Stimulated activated CD8-positive, alpha-beta memory T cell treated with anti-CD3 and anti-CD28 coated beads, Interleukin-7, amount 100 ng/mL, for 1 hour (primary cell): ENCODE measurements at places on chromosomes 16 and 17.

DNA sequence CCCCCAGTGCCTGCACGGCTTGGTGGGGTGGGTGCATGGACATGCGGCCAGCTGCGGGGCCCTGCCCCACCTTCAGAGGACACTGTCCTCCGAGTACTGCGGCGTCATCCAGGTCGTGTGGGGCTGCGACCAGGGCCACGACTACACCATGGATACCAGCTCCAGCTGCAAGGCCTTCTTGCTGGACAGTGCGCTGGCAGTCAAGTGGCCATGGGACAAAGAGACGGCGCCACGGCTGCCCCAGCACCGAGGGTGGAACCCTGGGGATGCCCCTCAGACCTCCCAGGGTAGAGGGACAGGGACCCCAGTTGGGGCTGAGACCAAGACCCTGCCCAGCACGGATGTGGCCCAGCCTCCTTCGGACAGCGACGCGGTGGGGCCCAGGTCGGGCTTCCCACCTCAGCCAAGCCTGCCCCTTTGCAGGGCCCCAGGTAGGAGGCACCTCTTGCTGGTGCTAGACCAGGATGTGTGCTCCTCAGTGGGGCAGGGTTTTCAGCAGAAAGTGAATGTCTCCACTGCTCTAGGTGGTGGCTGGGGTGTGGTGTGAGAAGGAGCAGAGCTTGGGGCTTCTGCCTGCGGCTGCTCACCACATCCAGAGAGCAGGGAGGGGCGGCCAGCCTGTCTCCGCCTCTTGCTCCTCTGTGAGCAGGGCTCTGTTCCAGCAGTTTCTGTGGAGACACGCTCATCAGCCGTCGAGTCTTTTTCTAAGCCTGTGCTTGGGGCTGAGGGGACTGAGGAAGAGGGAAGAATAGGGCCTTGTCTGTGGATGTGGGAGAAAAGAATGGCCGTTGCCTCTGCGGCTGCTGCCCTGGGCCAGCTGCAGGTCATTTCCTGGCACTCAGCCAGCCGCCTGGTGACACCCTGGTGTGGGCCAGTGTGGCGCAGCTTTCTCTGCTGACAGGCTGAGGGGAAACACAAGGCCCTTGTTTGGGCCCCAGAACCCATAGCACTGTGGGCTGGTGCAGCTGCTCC is 2.2 kb downstream of the ZNF276 start:
- peak; percentile 64 for DNase-seq

GRCh38 chr17:69501591-69502468 is 87.3 kb downstream of the MAP2K6 start:
- no peak for DNase-seq

- DNase-seq, result no peak
Observed at GRCh38 chr17:68497885-68498319, 14.3 kb upstream of the PRKAR1A start.

- DNase-seq, result no peak
Observed at GRCh38 chr16:23952128-23952970, 116.6 kb downstream of the PRKCB start.

DNA sequence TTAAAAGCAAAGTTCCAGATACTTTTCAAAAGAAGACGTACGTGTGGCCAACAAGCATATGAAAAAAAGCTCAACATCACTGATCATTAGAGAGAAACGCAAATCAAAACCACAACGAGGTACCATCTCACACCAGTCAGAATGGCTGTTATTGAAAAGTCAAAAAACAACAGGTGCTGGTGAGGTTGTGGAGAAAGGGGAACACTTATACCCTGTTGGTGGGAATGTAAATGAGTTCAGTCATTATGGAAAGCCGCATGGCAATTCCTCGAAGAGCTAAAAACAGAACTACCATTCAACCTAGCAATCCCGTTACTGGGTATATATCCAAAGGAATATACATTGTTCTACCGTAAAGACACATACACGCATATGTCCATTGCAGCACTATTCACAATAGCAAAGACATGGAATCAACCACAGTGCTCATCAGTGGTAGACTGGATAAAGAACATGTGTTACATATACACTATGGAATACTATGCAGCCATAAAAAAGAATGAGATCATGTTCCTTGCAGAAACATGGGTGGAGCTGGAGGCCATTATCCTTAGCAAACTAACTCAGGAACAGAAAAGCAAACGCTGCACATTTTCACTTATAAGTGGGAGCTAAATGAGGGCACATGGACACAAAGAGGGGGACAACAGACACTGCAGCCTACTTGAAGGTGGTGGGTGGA is 31.1 kb upstream of the DNAH17 start:
- DNase-seq, result no peak

- DNase-seq, result no peak
Observed at GRCh38 chr17:79570653-79571052, 40.2 kb downstream of the RBFOX3 start.

- no peak for DNase-seq
Observed at GRCh38 chr16:66549284-66550131, at the start of gene TK2. TSS of gene TK2 (minus strand) at chr16:66550122. CDS start at chr16:66550061, 61 bp downstream.

DNA sequence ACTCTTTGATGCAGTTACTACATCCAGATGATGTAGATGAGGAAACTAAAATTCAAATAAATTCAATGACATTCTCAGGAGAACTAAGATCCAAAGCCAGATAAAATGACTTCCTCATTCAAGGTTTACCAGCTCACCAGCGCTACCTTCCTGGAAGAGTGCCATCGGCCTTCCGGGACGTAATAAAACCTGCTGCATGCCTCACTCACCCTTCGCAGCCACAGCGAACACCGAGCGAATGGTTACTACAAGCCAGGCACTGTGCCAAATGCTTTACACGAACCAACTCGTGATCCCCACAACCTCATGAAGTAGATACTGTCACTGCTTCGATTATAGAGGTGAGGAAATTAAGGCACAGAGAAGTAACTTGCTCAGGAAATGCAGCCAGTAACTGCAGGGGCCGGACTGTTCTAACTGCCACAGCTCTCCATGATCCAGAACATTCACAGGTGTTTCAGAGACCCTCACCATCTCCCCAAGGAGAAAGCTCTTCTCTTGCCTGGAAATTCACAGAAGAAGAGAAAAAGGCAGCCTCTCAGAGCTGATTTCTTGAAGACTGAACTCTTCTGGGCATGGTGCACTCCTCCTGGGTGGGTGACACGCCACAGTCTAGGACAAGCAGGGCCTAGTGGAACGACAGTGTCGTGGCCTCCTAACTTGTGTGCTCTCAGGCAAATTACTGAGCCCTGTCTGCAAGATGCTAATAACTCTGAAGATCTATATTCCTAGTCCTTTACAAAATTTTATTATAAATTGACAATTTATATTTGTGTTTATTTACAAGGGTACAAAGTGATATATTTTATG is 46.8 kb downstream of the HIC1 start:
- DNase-seq, result no peak

DNA sequence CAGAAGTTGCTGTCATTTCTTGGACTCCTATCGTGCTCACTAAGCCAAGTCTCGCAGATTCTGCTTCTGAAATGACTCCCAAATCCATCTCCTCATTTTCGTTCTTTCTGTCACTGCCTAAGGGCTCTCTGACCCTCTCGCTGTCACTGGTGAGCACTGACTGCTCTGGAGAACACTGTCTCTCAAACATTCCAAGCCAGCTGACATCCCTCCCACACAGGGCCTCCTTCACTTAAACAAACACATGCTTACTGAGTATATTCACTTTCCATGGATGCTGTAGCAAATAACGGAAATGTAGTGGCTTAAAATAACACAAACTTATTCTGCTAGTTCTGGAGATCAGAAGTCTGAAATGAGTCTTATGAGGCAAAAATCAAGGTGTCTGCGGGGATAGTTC is 18.8 kb downstream of the CACNG1 start:
- no peak for DNase-seq

GRCh38 chr16:12348733-12349704 is 372.5 kb downstream of the SNX29 start:
- no peak for DNase-seq

- no peak for DNase-seq
Observed at GRCh38 chr17:18228176-18228682, 2.8 kb downstream of the LLGL1 start.

- DNase-seq, result no peak
Observed at GRCh38 chr17:42078396-42079043, 19.8 kb downstream of the ZNF385C start.

- no peak for DNase-seq
Observed at GRCh38 chr16:54620197-54620596, 310.5 kb upstream of the IRX5 start.

DNA sequence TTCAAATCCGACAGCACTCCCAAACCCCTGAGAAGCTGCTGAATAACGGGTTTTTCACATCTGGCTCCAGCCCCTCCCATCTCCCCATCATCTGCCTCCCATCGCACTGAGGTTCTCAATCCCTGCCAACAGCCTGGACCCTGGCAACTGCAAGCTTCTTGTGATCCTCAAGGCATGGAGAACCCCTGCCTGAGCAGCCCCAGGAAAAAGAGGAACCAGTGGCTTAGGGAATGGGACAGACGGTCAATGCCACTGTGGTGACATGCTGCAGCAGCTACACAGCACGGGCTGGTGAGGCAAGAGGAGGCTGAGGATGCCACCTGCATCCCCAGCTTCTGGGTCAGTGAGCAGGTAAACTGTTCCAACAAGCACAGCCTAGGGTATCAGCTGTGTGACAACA is 3.3 kb upstream of the MBTPS1 start:
- DNase-seq, result no peak

- DNase-seq, result no peak
Observed at GRCh38 chr16:4114257-4115208, 1.7 kb downstream of the ADCY9 start.

DNA sequence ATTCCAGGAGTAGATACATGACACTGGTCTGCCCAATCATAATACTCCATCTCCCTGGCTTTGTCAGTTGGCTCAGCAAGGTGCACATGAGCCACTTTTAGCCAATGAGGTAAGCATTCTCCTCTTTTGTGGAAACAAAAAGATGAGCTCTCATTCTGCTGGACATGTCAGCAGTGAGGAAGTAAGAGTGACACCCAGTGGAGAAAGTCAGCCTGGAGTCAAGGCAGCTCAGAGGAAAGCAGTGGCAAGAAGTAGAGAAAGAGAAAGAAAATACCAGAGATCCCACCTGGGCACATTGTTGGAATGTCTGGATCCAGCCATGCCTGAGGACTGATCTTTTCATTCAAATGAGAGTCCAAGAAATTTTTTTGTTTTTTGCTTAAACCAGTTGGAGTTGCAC is 496.9 kb upstream of the C16orf82 start:
- no peak for DNase-seq

DNA sequence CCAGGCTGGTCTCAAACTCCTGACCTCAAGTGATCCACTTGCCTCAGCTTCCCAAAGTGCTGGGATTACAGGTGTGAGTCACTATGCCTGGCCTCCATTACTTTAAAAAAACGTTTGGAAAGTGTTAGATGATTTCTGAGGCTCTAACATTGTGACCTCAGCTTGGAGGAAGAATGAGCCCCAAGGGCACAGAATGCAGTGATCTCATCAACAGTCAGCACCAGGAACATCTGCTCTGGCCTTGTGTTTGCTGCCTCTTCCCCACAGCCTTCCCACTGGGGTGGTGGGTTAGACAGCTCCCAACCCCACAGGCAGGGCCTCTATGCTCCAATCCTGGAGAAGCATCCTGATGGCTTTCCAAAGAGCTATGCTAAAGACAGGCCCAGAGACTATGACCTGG is 37.7 kb upstream of the SREBF1 start:
- no peak for DNase-seq

DNA sequence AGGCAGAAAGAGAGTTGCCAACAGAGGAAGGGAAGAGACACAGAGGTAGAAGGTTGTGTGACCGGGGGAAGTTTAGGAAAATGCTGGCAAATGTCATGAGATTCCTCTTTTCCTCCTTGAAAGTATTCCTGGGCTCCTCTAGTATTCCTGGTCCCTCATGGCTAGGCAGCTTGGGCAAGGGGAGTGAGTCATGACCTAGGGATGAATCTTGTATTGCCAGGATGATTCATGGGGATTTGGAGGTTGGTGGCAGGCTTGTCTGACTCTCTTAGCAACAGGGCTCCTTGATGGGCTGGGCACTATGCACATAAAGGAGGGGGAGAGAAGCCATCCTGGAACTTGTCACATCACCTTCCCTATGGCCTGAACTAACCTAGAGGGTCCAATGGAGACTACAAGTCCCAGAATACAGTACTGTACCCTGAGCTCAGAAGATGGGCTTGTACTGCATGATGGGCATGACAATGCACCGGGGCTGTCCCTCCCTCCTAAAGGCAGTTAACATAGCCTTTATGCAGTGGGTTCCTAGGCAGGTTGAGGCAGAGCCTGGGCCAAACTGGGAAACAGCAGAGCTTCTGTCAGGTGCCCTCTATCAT is 2.1 kb upstream of the SEZ6 start:
- no peak for DNase-seq

- DNase-seq, result no peak
Observed at GRCh38 chr17:68141050-68141449, 105.5 kb downstream of the KPNA2 start.

- no peak for DNase-seq
Observed at GRCh38 chr17:81405411-81405872, 10.2 kb downstream of the BAHCC1 start.

GRCh38 chr16:68992521-68992920 is 112.9 kb upstream of the HAS3 start:
- DNase-seq, result no peak

GRCh38 chr16:84198401-84198800 is 7.4 kb downstream of the ADAD2 start:
- no peak for DNase-seq

DNA sequence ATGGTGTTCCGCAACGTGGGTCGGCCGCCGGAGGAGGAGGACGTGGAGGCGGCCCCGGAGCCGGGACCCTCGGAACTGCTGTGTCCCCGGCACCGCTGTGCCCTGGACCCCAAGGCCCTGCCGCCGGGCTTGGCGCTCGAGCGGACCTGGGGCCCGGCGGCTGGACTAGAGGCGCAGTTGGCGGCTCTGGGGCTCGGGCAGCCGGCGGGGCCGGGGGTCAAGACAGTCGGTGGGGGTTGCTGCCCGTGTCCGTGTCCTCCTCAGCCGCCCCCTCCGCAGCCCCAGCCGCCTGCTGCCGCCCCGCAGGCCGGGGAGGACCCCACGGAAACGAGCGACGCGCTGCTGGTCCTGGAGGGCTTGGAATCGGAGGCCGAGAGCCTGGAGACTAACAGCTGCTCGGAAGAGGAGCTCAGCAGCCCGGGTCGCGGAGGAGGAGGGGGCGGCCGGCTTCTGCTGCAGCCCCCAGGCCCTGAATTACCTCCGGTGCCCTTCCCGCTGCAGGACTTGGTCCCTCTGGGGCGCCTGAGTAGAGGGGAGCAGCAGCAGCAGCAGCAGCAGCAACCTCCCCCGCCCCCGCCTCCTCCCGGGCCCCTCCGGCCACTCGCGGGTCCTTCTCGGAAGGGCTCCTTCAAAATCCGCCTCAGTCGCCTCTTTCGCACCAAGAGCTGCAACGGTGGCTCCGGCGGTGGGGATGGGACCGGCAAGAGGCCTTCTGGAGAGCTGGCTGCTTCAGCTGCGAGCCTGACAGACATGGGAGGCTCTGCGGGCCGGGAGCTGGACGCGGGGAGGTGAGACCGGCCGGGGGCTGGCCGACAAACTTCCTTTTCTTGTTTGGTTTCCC is 821 bp downstream of the SOCS7 start:
- DNase-seq, result no peak

- no peak for DNase-seq
Observed at GRCh38 chr16:31397096-31397660, 4.0 kb downstream of the ITGAD start.

- no peak for DNase-seq
Observed at GRCh38 chr16:77037696-77038347, 153.2 kb upstream of the MON1B start.
